Neural crest cell (in vitro differentiated cells): ENCODE measurements at places on chromosomes 13 and 19. TPM values are rescaled to one million over a fixed set of nuclear protein-coding genes. Genes with fewer than 3 reads are reported as not detected.
A peak's percentile ranks its signal among the peaks of the same experiment; 100 is the strongest.

DNA sequence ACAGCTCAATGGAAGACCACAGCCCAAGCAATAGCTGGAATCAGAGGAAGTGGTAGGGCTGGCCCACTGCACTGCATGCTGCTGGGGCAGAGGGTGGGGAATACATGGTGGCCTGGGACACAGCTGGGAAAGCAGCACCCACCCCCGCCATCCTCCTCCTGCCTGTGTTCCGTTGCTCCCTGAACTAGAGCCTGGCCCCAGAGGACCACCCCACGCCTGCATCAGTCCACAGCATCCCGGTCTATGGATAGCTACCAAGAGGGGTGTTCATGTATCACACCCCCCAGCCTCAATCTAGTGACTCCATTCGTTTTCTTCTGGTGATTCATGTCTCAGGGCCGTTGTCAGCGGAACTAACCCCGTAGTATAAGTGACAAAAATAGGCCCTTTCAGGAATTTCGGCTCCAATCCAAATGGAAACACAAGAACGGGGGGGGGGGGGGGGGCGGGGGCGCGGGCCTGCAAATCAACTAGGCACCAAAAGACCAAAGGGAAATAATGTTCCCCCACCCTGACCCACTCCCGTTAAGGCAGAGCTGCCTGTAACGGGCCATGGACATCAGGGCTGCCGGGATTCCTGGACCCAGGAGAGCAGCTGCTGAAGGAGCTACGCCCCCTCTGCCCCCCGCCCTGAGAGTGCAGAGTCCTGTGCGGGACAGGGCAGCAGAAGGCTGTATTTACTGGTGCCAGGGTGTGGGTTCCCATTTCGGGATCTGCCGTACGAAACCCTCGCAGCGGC, 18.9 kb upstream of the EPHX3 start:
- H3K36me3 ChIP-seq = peaks cover 2% of the 10 kb centered on the region
- H3K4me3 ChIP-seq = no peak overlapping the region
- no peaks in the 10 kb centered on the region for H3K27me3 ChIP-seq
- peaks cover 12% of the 10 kb centered on the region for H3K4me1 ChIP-seq
- DNase-seq = no peak

DNA sequence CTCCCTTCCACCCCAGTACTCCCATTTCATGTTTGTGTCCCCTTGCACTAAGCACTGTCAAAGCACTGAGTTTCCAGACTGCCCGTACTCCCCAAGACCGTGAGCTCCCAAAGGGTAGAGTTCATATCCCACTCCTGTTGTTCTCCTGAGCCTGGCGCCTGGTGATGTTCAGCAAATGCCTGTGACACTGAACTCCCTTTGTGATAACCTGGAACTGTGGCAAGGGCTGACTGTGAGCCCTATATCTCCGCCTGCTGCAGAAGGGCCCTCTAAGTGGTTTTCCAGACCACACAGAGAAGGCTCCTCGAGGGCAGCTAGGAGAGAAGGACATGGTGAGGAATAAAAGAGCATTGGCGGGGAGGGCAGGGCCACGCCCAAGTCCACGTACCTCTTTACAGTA, 67.5 kb downstream of the ATP7B start:
- H3K4me3 ChIP-seq = no peak overlapping the region
- DNase-seq = no peak
- H3K27ac ChIP-seq = no peak overlapping the region

GRCh38 chr19:42184401-42184861, 33.0 kb downstream of the DEDD2 start:
- peak; percentile 86 for DNase-seq
- H3K36me3 ChIP-seq = no peaks in the 10 kb centered on the region
- H3K27me3 ChIP-seq = peaks cover 62% of the 10 kb centered on the region
- H3K27ac ChIP-seq = no peak overlapping the region
- H3K4me1 ChIP-seq = peaks cover 4% of the 10 kb centered on the region

GAPDHS gene
- total RNA-seq = not detected in 2 replicates

C2CD4C gene
- total RNA-seq = 5.6 and 6.7 TPM in 2 replicates

GRCh38 chr19:18852648-18853047, 20.9 kb downstream of the UPF1 start:
- peaks cover 7% of the 10 kb centered on the region for H3K36me3 ChIP-seq
- no peak overlapping the region for H3K4me3 ChIP-seq
- H3K27me3 ChIP-seq = no peaks in the 10 kb centered on the region
- DNase-seq = no peak
- H3K27ac ChIP-seq = no peak overlapping the region

CGB2 gene
- not detected in 2 replicates for total RNA-seq

DENND1C gene
- not detected in 2 replicates for total RNA-seq

DNA sequence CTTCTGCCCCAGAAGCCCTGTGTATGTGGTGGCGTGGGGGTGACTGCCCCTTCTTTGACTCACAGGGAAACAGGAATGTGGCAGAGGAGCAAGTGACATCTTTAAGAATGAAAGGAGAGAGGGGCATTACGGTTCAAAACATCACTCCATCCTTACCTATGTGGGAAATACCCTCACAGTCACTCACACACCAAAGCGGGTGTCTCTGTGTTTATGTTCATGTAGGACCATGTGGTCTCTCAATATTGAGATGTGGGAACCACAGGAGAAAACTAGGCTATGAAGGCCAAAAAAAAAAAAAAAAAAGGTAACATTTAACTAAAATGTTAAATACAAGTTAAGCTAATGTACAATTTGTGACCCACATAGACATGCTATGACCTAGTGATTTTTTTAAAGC, 153.6 kb upstream of the GPR12 start:
- no peak overlapping the region for H3K4me3 ChIP-seq
- H3K27ac ChIP-seq = no peak overlapping the region
- no peaks in the 10 kb centered on the region for H3K36me3 ChIP-seq
- no peaks in the 10 kb centered on the region for H3K27me3 ChIP-seq

- H3K4me1 ChIP-seq = peaks cover 9% of the 10 kb centered on the region
- H3K4me3 ChIP-seq = no peak overlapping the region
- no peaks in the 10 kb centered on the region for H3K36me3 ChIP-seq
- DNase-seq = no peak
These were observed 30.0 kb downstream of the VAV1 start for GRCh38 chr19:6802336-6803035.

DNA sequence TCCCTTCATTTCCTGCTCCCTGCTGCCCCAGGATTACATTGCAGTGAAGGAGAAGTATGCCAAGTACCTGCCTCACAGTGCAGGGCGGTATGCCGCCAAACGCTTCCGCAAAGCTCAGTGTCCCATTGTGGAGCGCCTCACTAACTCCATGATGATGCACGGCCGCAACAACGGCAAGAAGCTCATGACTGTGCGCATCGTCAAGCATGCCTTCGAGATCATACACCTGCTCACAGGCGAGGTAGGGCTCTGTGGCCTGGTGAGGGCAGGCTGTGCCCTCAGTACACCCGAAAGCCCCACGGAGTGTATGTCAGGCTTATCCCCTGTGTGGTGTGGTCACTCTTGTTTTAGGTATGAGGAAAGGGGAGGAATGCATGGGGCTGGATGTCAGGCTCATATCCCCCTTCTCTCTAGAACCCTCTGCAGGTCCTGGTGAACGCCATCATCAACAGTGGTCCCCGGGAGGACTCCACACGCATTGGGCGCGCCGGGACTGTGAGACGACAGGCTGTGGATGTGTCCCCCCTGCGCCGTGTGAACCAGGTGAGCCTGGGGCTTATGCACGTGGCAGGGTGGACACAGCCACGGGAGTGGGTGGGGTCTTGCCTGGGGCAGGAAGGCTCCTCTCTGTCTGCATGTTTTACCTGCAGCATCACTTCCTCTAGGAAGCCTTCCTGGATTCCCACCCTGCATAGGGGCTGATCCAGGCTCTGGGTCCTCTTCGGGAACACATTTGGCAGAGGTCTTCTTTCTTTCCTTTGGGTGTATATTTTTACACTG, 2.3 kb upstream of the RNF225 start:
- H3K36me3 ChIP-seq = peaks cover 21% of the 10 kb centered on the region
- peaks cover 22% of the 10 kb centered on the region for H3K4me1 ChIP-seq
- no peak overlapping the region for H3K27ac ChIP-seq
- peak overlapping the region; percentile 79 for H3K4me3 ChIP-seq
- peaks cover 23% of the 10 kb centered on the region for H3K27me3 ChIP-seq
- no peak for DNase-seq

DNA sequence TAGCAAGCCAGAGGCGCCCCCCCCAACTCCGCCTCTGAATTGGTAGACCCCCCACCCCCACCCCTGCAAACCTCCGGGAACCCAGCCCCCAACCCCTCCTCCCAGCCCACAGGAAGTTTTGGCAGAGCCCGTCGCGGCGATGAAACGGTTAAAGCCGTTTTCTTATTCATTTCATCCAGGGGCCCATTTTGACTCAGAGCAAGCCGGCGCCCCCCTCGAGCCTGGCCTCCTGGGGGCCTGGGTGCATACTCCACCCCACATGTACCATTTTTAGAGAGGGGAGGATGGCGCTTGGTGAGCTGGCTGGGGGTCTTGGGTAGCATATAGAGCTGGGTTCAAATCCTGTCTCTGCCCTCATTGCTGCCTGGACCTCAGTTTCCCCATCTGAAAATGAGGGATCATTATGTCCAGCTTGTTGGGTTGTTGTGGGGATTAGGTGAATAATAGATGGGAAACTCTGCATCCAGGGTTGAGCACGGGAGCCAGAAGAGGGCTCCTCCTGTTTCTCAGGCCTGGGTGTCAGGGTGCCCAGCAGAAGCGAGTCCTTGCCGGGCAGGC, 7.9 kb upstream of the JUNB start:
- H3K27ac ChIP-seq = no peak overlapping the region
- H3K4me3 ChIP-seq = peak overlapping the region; percentile 81
- H3K4me1 ChIP-seq = peaks cover 25% of the 10 kb centered on the region
- H3K27me3 ChIP-seq = peaks cover 9% of the 10 kb centered on the region
- H3K36me3 ChIP-seq = no peaks in the 10 kb centered on the region

DNA sequence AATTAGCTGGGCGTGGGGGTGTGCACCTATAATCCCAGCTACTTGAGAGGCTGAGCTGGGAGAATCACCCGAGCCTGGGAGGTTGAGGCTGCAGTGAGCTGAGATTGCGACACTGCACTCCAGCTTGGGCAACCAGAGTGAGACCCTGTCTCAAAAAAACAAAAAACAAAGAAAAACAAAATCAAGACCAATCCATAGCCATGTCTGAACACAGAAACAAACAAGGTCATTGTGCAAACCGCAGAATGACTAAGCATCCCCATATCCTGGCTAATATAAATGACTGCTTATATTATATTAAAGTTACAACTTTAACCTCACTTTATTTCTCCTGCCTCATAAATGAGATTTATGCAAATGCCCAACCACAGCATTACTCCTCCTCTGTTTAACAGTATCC, 2.3 kb upstream of the LYPD3 start:
- H3K4me3 ChIP-seq = peak overlapping the region; percentile 17
- no peak for DNase-seq
- no peaks in the 10 kb centered on the region for H3K36me3 ChIP-seq
- peaks cover 24% of the 10 kb centered on the region for H3K27me3 ChIP-seq
- peaks cover 23% of the 10 kb centered on the region for H3K4me1 ChIP-seq
- no peak overlapping the region for H3K27ac ChIP-seq

GRCh38 chr13:77832339-77833100, 86.1 kb downstream of the EDNRB start:
- peak overlapping the region; percentile 56 for H3K4me3 ChIP-seq
- H3K4me1 ChIP-seq = peaks cover 78% of the 10 kb centered on the region
- DNase-seq = no peak
- peak overlapping the region; percentile 96 for H3K27ac ChIP-seq

UPF3A gene
- 84.7 and 89.5 TPM in 2 replicates for total RNA-seq

PRR36 gene
- 20.9 and 21.8 TPM in 2 replicates for total RNA-seq

GRCh38 chr13:110450941-110451730, 110.4 kb downstream of the RAB20 start:
- no peak overlapping the region for H3K4me3 ChIP-seq
- no peak overlapping the region for H3K27ac ChIP-seq
- peaks cover 12% of the 10 kb centered on the region for H3K36me3 ChIP-seq
- DNase-seq = no peak
- H3K4me1 ChIP-seq = peaks cover 28% of the 10 kb centered on the region

SWSAP1 gene
- 2.9 and 3.5 TPM in 2 replicates for total RNA-seq

DNA sequence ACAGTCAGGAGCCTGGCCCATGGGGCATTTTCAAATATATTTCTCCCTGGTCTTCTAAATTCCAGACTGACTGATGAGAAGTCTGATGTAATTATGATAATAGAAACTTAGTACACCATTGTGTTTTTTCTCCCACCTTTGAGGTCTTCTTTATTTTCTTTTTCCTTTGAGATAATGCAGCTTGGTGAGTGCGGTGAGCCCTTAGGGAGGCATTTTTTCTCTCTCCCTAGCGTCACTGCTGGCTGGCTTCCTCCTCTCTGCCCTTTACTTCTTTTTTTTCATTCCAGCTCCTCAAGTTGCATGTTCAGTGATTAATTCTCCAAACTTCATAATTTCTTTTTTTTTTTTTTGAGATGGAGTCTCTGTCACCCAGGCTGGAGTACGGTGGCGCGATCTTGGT, 12.8 kb upstream of the CDC42EP5 start:
- no peak for DNase-seq
- peaks cover 60% of the 10 kb centered on the region for H3K27me3 ChIP-seq
- no peak overlapping the region for H3K4me3 ChIP-seq
- no peaks in the 10 kb centered on the region for H3K4me1 ChIP-seq
- H3K36me3 ChIP-seq = no peaks in the 10 kb centered on the region

RUBCNL gene
- total RNA-seq = 29.7 and 36.4 TPM in 2 replicates

COX6B1 gene
- total RNA-seq = 329 and 339 TPM in 2 replicates

- peaks cover 13% of the 10 kb centered on the region for H3K36me3 ChIP-seq
- no peaks in the 10 kb centered on the region for H3K27me3 ChIP-seq
- H3K4me1 ChIP-seq = peaks cover 21% of the 10 kb centered on the region
- no peak overlapping the region for H3K4me3 ChIP-seq
These were observed 7.9 kb upstream of the WBP4 start for GRCh38 chr13:41053384-41053826.

DNA sequence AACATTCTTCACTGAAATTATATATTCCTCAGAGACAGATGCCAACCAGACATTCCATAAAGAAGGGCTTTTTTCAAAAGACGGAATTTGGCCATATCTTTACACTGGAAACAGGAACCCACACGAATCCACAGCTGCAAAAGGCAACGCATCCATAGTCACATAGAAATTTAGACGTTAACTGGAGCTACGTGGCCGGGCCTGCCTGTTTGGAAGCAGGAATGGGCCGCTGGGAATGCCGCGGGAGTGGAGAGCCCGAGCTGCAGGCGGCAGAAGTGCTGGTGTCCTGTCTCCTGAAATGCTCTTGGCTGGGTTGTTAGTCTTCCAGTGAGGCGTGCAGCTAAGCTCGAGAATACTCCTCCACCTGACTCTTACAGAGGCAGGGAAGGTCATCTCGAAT, 122.2 kb downstream of the KL start:
- no peaks in the 10 kb centered on the region for H3K27me3 ChIP-seq
- peaks cover 20% of the 10 kb centered on the region for H3K36me3 ChIP-seq
- H3K4me3 ChIP-seq = no peak overlapping the region
- no peak for DNase-seq
- peaks cover 12% of the 10 kb centered on the region for H3K4me1 ChIP-seq
- no peak overlapping the region for H3K27ac ChIP-seq

GRCh38 chr13:45105895-45106294, 14.4 kb upstream of the GTF2F2 start:
- no peak for DNase-seq
- H3K4me3 ChIP-seq = no peak overlapping the region
- H3K4me1 ChIP-seq = peaks cover 22% of the 10 kb centered on the region
- H3K27me3 ChIP-seq = no peaks in the 10 kb centered on the region
- no peak overlapping the region for H3K27ac ChIP-seq

PEAK3 gene
- total RNA-seq = not detected in 2 replicates
